Stimulated activated CD8-positive, alpha-beta memory T cell treated with anti-CD3 and anti-CD28 coated beads, Interleukin-7, amount 100 ng/mL, for 4 hours (primary cell): ENCODE measurements at places on chromosomes 3 and 15.

DNA sequence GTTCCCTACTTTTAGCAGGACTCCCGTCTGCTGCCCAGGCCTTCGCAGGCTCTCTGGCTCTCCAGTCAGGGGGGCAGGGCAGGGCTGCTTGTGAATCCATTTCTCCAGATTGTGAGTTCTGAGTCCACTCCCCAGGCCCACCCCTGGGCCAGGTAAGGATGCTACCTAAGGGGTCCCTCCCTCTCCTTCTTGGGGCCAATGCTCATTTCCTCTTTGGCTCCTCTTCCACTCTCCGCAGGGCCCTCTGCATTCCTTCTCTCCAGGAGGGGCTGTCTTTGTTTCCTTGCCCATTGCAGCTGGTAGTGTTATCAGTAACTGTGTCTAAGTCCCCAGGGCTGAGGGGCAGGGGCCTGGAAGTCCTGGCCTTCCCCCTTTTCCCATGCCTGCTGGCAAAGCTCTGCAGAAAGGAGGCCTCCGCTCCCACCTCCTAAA is 13.0 kb upstream of the CACNA2D2 start:
- DNase-seq: no peak

DNA sequence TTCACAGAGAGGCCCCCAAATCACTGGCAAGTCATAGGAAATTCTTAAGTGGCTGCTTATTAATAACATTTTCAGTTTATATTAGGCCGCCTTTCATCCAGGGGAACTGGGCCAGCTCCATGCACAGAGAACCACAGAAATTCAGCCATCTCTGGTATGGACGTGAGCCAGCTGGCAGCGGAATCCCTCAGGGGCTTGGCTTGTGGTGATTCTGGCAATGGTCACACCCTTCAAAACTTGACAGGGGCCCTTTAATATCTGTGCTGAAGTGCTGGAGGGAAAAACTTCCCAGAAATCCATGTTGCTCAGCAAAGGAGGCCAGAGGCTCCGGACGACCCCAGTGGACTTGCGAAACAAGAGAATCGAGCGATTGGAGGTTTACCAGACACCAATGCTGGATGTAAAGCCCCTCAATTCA is 11.3 kb downstream of the PRICKLE2 start:
- no peak for DNase-seq

DNA sequence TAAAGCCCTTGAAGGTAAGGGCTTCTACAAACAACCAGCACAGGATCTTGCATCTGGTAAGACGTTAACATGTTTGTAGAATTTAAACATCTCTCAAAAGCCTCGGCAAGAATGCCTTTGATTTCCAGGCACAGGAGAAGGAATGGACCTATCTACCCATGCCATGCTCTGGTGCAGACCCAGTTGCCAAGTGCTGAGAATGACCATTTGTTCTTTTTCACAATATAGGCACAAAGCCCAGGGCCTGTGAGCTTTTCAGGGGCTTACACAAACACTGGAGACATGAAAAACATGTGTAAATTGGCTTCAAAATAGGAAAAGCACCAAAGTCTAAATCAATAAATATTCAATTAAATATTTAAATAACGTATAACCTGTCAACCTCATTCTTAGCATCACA is 266.9 kb upstream of the TTC14 start:
- DNase-seq: no peak

DNA sequence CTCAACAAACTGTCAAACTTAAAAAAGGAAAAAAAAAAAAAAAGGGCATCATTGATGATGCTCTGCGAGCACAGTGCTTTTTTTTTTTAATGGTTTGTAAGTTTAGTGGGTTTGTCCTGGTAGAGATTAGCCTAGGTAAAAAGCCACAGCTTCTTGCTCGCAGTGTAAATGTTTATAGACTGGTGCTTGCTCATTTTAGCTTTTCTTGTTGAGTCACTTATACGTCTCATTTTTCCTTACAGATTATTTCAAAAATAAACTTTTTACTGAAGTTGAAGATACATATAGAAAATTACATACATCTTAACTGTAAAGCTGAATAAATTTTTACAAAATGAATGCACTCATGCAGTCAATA is 16.5 kb upstream of the TRA2B start:
- DNase-seq: no peak

- no peak for DNase-seq
Measured at GRCh38 chr15:39657181-39657580, 76.3 kb downstream of the THBS1 start.

GRCh38 chr15:82980981-82981380 is 5.0 kb upstream of the RAMAC start:
- DNase-seq: no peak

- DNase-seq: no peak
Measured at GRCh38 chr3:58254144-58254543, 16.6 kb downstream of the ABHD6 start.

- no peak for DNase-seq
Measured at GRCh38 chr15:33448961-33449606, 138.3 kb downstream of the RYR3 start.

GRCh38 chr15:28111543-28111942 is 12.4 kb upstream of the OCA2 start:
- no peak for DNase-seq

DNA sequence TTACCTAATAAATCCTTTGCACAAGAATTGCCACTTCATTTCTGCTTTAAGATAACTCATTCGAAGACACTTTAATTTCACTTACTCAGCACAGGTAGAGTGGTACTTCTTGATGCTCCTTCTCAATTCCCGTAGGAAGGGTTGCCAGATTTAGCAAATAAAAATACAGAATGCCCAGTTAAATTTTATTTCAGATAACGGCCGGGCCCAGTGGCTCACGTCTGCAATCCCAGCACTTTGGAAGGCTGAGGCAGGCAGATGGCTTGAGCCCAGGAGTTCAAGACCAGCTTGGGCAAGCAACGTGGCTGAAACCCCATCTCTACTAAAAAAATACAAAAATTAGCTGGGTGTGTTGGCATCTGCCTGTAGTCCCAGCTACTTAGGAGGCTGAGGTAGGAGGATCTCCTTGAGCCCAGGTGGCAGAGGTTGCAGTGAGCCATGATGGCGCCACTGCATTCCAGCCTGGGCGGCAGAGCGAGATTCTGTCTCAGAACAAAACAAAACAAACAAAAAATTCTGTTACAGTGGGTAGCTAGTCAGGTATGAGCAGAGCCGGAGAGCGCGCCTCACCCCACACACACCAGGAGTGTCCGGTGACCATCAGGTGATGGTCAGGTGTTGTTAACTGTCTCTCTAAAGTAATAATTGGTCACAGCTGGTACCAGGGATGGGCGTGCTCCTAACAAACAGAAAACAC is 92.8 kb downstream of the DNAH12 start:
- DNase-seq: no peak

DNA sequence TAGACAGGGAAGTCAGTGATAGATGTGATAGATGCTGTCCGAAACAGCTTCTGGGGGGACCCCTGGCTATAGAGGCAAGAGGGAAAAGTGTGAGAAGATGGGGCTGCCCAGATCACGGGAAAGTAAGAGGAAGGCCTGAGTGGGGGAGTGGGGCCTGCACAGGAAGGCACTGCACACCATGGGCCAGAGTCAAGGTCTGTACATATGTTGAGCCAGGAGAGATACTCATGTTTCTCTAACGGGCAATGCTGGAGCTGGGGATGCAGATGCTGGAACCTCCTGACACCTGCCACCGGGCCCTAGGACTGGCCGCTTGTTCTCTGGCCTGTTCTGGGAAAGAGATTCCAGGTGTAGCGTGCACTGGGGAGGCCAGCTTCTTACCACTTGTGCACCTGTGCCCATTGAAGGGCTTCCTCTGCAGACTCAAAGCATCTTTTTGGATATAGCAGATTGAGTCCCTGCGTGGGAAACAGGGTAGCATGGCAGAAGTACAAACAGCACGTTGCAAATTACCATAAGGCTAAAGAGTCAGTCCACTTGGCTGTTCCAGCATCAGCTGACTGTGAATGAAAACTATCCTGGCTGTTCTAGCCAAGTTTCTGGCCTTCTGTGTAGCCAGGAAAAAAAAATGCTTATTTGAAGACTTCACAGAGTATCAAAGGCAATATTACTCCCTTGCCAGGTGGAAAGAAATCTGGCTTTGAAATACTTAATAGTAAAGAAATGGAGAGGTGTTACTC is 77.1 kb upstream of the GSK3B start:
- DNase-seq: no peak

- no peak for DNase-seq
Measured at GRCh38 chr3:161649900-161650484, 153.4 kb downstream of the OTOL1 start.

DNA sequence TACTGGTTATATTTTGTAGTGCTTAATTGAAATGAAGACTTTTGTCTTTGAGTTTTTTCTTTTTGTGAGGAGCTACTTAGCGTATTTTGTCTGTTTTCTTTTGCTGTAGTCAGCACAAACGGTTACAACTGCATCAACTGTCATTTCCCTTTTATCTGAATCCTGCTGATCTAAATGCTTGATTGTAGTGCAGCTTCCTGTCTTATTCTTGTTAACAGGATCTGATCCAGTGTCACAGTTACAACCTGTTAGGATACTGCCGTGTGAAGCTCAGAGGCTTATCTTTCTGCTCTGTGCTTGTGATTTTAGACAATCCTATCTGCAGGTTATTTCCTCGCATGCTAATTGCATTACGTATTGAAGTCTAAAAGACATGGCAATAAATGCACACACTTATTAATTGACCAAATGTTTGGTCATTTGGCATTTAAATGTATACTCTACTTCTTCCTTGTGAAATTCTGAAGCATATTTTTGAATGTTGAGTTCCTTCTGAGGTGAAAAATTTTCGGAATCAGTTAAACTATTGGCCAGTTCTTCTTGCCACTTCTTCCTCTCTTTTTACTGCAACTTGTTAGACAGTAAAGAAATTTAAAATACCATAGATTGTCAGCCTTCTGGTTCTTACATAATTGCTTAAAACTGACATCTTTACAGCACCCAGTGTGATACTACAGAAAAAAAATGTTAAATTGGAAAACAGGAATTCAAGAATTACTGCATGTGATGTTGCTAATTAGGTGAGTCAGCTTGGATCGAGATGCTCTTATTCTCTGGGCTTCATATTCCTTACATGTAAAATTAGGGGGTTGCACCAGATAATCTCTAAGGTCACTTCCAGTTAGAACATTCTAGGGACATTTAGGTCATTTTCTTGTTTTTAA is 168.2 kb downstream of the MBNL1 start:
- DNase-seq: no peak

DNA sequence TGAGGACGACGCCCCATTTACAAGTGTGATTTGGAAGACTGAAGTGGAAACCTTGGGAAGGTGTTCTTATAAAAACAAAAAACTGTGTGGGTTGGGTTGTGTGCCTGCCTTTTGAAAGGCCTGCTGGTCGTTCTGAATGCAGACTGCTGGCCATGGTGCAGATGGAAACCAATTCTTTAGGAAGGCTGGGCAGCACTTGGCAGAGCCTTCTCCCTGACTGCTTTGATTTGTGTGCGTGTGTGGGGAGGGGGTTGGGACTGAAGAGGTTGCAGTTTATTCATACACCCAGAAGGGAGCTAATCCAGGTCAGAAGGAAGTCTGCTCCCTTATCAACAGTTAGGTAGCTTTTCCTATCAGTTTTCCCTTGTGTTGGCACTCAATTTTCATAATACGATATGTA is 288.7 kb downstream of the SOX2 start:
- DNase-seq: no peak

DNA sequence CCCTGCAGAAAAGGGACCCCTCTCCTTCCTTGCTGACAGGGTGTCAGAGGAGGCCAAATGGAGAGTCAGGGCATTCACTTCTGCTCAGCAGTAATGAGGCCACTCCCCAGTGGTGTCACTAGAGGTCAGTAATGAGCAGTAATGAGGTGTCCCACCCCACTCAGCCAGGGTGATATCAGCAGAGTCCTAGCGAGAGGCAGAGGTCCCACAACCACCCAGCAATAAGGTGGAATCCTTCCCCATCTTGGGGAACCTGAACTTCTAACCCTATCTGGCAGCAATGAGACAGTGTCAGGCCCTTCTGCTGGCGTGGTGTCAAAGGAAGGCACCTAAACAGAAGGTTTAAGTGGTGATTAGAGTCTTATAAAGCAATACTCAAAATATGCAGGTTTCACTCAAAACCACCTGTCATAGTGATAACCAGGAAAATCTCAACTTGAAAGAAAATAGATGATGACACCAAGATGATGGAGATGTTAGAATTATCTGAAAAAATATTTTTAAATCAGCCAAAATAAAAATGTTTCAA is 12.9 kb downstream of the OCA2 start:
- peak; percentile 59 for DNase-seq

- no peak for DNase-seq
Measured at GRCh38 chr15:77800305-77800704, 167.6 kb upstream of the LINGO1 start.

DNA sequence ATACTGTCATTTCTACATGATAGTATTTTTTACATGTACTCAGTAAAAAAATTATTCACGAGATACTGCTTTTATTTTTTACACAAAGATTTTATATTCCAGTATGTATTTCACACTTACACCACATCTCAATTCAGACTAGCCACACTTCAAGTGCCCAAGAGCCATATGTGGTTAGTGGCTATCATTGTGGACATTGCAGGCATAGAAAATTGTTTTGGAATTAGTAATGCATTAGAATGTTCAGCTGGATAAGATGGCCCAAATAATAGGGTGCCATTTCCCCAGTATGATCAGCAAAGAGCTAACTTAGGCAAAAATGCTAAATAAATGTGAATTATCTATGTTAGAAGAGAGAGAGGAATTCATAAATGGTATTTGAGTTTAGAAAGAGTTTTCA is 203.8 kb upstream of the MCTP2 start:
- DNase-seq: no peak

GRCh38 chr15:58522391-58522790 is 90.6 kb downstream of the LIPC start:
- DNase-seq: no peak

DNA sequence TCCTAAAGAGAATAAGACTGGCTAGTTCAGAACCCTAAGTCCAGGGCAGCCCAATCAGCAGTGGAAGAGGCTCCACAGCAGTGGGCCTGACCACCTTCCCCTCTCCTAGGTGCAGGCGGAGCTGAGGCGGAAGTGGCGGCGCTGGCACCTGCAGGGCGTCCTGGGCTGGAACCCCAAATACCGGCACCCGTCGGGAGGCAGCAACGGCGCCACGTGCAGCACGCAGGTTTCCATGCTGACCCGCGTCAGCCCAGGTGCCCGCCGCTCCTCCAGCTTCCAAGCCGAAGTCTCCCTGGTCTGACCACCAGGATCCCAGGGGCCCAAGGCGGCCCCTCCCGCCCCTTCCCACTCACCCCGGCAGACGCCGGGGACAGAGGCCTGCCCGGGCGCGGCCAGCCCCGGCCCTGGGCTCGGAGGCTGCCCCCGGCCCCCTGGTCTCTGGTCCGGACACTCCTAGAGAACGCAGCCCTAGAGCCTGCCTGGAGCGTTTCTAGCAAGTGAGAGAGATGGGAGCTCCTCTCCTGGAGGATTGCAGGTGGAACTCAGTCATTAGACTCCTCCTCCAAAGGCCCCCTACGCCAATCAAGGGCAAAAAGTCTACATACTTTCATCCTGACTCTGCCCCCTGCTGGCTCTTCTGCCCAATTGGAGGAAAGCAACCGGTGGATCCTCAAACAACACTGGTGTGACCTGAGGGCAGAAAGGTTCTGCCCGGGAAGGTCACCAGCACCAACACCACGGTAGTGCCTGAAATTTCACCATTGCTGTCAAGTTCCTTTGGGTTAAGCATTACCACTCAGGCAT is 33.7 kb downstream of the VIPR1 start:
- DNase-seq: no peak

- no peak for DNase-seq
Measured at GRCh38 chr3:56911363-56911762, 109.6 kb upstream of the ARHGEF3 start.

GRCh38 chr3:159605101-159605500 is 383.5 kb upstream of the IL12A start:
- DNase-seq: no peak
